Glomerular endothelial cell (primary cell): ENCODE measurements at places on chromosomes 5 and 9. TPM values are rescaled to one million over a fixed set of nuclear protein-coding genes. Genes with fewer than 3 reads are reported as not detected.

DNA sequence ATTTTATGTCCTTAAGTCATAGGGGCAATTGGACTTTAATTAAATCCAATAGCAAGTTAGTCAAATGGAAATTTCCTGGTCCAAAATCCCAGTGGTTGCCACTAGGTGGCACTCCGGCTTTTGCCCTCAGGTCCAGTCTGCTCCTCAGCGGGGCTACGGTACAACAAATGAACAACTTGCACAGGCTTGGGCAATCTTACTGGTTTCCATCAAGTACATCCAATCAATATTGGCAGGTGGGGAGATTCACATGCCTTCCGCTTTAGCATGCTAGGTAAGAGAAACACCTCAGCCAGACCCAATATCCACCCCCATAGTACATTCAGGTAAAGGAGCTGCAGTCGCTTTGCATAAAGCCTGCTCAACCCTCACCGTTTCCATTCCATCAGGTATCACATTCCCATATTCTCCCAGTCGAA lies 6.3 kb upstream of the MXD3 start:
- DNase-seq: peak; percentile 65

- no peak for DNase-seq
Observed at GRCh38 chr5:170357955-170358444, 31.2 kb downstream of the KCNMB1 start.

DNA sequence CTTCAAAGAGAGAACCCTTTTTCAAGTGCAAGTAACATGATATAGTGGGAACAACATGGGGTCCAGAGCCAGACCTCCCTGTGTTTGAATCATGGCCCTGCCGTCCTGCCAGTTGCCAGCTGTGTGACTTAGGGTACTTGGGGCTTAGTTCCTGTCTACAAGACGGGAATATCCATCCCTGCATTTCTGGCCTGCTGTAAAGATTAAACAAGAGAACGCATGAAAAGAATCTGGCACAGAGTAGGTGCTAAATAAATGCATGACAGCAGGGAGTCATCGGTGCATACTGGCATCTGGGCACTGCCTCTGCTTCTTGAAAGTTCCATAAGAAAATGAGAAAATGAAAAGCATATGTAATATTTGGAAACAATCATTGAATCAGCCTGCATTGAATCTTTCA lies 77.8 kb upstream of the PRRC1 start:
- no peak for DNase-seq

DNA sequence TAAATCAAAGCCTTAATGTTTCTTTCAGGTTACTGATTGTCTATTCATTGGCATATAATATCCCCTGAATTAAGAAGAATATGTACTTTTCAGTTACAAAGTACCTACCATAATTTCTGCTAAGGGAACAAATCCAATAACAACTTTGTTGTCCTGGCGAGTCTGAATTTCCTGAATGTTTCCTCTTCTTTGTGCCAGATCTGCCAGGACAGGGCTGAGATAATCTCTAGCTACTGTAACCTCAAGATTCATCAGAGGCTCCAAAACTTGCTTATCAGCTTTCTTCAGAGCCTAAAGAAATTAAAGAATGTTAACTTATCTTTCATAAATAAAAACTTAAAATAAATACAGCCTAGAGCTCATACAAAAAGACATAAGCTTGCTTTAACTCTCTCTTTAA lies 37.2 kb downstream of the HEXB start:
- no peak for DNase-seq

GRCh38 chr9:23567516-23568165 lies 258.4 kb downstream of the ELAVL2 start:
- no peak for DNase-seq

DNA sequence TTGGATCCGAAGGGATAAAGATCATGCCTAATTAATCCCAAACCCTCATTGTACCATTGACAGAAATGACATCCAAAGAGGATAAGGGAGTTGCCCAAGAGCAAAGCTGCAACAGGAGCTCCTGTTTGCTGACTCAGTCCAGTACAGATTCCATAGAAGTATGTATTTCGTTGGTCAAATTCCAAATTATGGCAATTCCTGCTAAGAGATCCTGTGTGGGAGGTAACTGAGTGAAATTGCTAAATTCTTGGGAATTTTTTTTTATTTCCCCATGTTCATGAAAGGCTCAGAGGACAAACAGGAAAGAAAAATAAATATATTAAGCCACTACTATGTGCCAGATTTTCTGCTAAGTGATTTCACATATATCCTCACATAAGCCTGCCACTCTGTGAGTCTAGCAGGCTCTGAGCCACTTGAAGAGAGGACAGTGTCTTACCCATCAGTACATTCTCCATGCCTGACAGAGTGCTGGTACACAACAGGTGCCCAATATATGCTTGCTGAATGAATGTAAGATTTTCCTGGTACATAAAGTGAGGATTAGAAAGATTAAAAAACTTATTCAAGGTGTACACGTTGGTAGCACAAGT lies 132.7 kb downstream of the GLIS3 start:
- DNase-seq: no peak

DNA sequence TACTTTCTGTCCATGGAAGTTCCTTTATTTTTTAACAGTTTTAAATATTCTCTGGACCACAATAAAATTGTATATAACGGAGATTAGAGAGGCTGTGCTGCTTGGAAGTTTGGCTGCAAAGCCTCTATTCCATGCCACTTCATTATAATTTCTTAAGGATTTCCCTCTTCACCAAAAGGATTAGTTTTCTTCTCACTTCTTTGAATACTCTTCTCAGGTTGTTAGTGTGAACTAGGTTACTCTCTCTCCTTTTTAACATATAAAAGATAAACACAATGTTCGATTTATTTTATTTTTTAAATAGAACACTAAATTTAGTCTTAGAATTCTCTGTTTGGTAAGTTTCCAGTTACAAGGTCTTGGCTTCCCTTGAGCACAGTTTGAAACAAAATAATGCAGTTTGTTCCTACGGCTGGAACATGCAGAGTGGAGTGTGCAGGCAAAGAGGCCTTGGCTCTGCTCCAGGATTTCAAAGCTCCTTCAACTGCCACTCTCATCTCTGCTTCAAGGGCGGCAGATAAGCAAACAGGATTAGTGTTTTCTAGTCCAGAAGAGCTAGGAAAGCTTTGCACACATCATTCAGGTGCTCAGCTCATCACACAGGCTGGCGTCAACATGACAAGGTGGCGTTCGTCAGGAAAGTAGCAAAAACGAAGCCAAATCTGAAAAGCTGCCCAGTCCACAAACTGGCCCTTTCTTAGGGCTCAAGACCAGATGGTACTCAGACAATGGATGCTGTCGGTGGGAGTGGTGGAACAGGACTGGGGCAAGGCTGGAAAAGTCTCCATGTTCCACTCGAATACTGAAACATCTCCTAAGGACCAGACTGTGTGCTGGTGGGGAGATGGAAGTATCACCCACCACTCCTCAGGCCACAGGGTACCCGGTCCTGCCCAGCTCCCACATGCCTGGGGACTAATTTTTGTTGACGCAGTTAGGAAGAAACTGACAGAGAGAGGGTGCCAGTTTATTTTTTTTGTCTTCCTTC lies 286.6 kb downstream of the CRB2 start:
- no peak for DNase-seq

DNA sequence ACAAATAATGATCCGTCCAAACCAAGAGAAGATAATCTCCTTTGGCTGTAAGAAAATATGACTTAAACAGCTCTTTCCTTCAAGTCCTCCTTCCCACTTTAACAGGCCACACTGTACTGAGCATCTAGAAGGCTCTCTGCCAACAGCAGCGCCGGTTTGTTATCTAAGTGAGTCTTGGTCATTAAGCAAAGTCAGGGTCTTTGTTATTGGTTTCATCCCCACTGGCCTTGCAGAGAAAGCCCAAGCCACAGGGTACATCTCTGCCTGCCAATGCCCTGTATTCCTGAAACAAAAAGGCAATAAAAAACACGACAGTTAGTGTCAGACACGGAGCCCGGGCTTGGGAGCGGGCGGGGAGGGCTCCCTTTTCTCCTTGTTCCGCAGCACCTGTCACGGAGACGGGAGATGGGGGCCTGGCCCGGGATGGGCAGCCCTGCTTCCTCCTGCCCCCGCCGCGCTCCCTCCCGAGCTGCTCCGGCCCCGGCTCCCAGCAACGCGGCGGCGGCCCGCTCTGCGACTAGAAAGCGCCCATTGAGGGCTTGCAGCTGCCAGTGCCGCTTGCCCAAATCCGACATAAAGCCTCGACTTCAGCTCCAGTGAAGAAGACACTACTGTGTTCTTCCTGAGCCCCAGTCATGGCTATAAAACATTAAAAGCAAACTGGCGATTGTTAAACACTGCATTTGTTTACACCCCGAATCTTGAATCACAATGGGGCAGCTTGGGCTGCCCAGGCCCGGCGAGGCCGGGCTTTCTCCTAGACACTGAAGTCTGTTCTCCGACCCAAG lies 28.1 kb upstream of the PIK3R1 start:
- no peak for DNase-seq

- no peak for DNase-seq
Observed at GRCh38 chr9:19583890-19584289, 175.1 kb downstream of the ACER2 start.

DNA sequence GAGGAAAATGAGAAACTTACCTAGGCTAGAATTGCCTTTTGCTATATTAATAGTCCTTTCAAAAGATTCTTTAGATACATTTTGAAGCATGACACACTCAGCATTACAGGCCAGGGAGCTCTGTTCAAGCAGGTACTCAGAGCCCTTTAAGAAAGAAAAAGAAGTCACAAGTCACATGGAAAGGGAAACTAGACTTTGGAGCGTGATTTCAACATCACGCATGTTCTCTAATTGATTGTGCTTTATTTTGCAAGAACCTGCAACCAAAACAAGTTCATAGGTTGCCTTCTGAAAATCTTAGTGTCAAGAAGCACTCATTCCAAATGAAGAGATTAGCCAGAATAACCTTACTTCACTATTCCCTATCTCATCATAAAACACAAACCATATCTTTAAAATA lies 103.8 kb downstream of the MPDZ start:
- DNase-seq: no peak

Gene KCNV2
- total RNA-seq: not detected in 2 replicates

Gene TESK1
- 12.5 and 19.4 TPM in 2 replicates for total RNA-seq

Gene PCDHGA8
- total RNA-seq: 0.92 and 2.3 TPM in 2 replicates

Gene SNCB
- total RNA-seq: 0.70 and 1.8 TPM in 2 replicates

Gene GDNF
- 0.10 TPM in 1 of 2 replicates, not detected in the other for total RNA-seq

Gene HAVCR1
- total RNA-seq: 0.15 TPM in 1 of 2 replicates, not detected in the other

Gene RAD50
- 18.5 and 18.6 TPM in 2 replicates for total RNA-seq

Gene TLX3
- total RNA-seq: not detected in 2 replicates

Gene LCN9
- not detected in 2 replicates for total RNA-seq

Gene CENPK
- 4.4 and 12.4 TPM in 2 replicates for total RNA-seq

Gene OSMR
- total RNA-seq: 22.8 and 37.3 TPM in 2 replicates
